ENCODE measurements at places on chromosomes 12 and 14.

DNA sequence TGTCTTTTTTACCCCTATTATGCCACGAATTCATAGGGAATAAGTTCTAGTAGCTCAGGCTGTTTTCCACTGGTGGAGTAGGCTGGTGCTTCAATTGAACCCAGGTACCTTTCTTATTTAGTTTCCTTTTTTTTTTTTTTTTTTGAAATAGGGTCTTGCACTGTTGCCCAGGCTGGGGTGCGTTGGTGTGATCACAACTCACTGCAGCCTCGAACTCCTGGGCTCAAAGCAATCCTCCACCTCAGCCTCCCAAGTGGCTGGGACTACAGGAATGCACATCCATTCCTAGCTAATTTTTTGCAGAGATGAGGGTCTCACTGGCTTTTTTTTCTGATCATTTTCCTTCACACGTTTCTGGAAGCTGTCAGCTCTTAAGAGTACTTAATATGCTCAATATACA, 2.7 kb downstream of the CREBL2 start:
- no peak for DNase-seq

- no peak for DNase-seq
Observed at GRCh38 chr12:57712701-57713100, 18.8 kb downstream of the OS9 start.

DNA sequence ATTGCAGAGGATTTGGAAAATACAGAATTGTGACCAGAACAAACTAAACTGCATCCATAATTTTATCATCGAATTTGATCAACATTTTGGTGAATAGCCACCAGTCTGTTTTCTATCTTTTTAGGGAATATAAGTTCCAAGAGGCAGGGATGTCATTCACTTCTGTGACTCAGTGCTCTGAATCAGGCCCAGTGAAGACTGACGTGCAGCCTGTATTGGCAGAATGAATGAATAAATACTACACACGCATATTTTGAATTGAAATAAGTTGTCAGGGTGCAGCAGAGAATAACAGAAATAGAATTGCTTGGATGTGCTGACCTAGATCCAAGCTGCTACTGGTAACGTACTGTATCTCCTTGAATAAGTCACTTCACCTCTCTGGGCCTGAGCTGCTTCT, 1.3 kb upstream of the EMP1 start:
- DNase-seq: no peak

GRCh38 chr14:67487332-67487731, 1.2 kb downstream of the TMEM229B start:
- DNase-seq: no peak

- peak; percentile 65 for DNase-seq
Observed at GRCh38 chr12:4135919-4136605, 137.5 kb upstream of the CCND2 start.

- DNase-seq: no peak
Observed at GRCh38 chr14:103597623-103598377, 31.2 kb upstream of the KLC1 start.

DNA sequence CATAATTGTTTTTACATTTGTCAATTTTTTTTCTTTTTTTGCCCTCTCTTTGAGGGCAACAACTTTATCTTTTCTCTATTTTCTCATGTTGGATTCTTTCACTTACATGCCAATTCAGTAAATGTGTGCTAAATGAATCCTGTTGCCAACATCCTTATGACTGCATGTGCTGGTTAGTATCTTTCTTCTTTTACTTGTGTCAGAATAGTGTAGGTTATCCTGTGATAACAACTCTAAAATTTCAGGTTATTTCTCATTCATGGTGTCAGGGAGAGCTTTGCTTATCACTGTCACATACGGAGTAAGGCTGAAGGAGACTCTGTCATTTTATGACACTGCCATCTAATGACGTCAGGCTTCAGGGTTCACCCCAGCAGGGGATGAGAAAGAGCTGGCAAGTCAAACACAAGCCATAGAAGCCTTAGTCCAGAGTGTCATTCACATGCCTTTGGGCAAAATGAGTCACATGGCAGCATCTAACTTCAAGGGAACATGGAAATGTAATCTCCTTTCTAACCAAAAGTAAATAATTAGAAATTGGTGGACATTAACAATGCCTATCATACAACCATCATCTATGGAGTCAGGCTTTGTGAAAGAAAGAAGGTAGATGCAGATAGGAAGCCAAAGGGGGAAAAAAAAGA, 242.5 kb upstream of the ATP2B1 start:
- peak; percentile 51 for DNase-seq

DNA sequence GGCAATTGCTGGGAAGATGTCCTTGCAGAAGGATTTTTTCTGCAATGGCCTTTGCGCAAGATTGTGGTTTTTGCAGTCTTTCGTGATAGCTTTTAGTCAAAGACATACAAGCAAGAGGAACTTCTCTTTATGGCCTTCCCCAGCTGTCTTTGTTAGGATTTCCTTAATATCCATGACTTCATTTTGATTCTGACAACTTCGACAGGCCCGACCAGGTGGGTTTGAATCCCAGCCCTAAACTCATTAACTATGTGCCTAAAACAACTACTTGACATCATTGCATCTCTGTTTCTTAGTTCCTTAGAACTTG, 13.3 kb upstream of the VRK1 start:
- DNase-seq: peak; percentile 25

GRCh38 chr12:47545938-47546609, 159.8 kb downstream of the RPAP3 start:
- DNase-seq: no peak

GRCh38 chr14:105478398-105479251, 4.0 kb downstream of the CRIP2 start:
- DNase-seq: peak; percentile 64

- peak; percentile 32 for DNase-seq
Observed at GRCh38 chr14:95527387-95528002, 7.4 kb upstream of the GLRX5 start.

DNA sequence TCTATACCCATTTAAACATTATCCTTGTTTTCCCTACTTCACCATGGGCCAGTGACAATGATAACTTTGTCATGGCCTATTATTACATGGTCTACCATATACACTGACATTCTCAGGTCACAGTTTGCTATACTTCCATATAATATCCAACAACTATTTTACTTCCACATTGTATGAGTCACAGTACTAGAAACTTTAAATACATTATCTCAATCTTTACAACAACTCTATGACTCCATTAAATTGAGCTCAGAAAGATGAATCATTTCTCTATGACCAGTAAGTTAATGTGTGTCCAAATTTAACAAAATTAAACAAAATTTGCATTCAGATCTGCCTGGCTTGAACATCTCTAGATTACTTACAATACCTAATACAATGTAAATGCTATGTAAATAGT, 93.9 kb downstream of the PLEKHG7 start:
- DNase-seq: no peak

DNA sequence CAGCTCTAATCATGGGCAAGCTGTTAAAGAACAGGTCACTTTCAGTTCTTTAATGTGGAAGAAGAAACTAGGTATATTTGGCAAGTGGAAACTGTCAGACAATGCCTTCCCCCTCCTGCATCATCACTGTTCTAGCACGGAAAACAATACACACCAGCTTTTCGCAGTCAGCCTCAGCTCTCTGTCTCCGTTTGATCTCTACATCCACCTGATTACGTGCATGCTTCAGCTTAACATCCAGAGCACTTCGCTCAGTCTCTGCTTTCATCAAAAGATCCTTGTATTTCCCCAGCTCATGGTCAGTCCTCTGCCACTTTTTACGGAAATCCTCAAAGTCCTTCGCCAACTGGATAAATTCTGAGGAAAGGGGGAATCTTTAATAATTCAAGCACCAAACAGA, 19.0 kb downstream of the RACGAP1 start:
- no peak for DNase-seq

DNA sequence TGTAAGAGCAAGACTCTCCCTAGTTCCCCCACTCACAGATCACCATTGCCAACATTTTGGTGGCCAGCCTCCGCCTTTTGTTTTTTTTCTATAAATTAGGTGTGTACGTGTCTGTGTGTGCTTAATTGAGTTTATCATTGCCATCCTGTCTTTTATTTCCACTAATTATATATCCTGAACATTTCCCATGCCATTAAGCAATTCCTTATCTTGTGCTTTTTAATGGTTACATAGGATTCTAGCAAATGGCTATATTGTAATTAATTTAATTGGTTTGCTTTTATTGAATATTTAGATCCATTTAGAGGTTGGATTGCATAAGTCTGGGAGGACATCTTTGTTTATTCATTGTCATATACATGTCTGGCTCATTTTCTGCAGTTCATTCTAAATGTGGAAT, 107.3 kb upstream of the RTL1 start:
- DNase-seq: no peak

DNA sequence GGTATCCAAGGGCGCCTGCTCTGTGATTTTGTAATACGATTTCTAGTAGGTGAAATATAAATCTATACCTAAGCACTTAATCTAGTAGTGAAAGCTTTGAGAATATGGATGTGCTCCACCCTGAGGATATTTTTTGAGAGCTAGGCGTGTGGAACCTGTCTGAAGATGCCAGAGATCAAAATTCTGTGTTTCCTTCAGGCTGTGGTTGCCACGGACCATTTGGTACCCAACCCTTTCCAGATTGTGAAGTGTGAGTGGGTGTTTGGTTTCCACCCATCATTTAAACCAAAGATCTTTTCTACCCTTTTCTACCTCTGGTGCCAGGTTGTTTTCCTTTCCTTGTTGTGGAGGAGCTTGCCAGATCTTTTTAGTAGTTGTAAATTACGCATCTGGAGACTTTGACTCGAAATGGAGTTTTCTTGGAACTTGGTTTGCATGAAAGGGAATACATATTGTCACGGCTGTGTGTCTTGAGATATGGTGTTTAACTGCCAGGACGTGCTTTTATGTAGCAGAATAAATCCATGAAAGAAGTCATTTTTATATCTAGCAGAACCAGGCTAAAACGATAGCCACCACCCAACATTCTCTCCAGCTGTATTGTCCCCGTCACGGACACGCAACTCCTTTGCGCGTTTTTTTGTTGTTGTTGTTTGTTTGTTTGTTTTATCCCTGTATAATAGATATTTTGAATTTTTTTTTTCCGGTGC, 2.2 kb downstream of the LRFN5 start:
- no peak for DNase-seq

DNA sequence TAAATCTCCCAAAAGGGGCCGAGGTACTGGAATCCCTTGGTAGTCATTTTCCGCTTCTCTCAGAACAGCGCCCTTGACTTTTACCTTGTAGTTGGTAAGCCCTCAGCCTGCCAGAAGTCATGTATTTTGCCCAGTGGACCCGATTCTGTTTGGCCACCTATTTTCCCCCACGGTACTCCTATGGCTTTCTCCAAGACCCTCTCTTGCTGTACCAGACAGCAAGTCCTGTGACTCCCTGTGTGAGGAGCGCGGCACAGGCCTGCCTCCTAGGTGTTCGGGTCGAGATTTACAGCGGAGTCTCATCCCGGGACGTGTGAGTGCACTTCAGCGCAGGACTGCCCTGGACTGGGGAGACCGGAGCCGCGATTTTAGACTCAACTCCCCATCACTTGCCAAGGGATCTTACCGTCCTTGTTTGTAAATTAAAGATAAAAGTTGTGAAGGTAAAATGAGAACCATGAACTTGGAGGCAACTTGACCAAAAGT, 1.1 kb upstream of the MBD6 start:
- DNase-seq: no peak

- no peak for DNase-seq
Observed at GRCh38 chr14:42862114-42862513, 1255.4 kb downstream of the LRFN5 start.

- DNase-seq: no peak
Observed at GRCh38 chr14:93306812-93307211, 26.0 kb downstream of the BTBD7 start.

GRCh38 chr14:65943150-65943549, 530.6 kb downstream of the FUT8 start:
- no peak for DNase-seq

DNA sequence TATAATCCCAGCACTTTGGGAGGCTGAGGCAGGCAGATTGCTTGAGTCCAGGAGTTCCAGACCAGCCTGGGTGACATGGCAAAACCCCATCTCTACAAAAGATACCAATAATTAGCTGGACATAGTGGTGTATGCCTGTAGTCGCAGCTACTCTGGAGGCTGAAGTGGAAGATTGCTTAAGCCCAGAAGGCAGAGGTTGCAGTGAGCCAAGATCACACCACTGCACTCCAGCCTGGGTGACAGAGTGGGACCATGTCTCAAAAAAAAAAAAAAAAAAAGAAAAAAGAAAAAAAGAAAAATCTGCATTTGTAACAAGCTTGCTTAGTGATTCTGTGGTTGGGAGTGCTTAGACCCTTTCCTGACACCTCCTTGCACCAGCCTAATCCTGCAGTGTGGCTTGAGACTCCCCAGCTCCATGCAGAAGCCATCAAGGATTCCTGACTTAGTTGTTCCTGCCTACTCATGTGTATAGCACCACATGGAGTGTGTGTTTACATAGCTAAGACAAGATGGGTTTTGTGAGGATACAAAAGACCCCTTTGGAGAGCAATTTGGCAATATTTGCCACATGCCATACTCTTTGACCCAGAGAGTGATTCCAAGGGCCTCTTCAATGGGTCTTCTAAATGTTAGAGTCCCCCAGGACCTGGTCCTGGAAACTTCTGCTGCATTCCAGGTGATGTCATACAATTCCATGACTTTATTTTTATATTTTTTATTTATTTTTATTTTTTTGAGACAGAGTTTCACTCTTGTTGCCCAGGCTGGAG, 5.1 kb upstream of the TMED10 start:
- DNase-seq: no peak

- peak; percentile 48 for DNase-seq
Observed at GRCh38 chr14:65101631-65102440, 481 bp downstream of the MAX start.

DNA sequence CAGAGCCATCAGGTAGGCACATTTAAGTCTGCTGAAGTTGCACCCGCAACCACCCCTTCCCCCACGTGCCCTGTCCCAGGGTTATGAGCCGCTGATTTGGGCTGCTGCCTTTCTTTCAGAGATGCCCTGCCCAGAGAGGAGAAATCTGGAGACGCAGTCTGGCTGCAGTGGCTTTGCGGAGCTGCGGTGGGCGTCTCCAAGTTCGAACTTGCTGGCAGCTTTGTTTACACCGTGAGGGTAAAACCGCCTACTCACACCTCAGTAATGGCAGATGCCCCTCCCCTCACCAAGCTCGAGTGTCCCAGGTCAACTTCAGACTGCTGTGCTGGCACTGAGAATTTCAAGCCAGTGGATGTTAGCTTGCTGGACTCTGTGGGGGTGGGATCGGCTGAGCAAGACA, 14.7 kb downstream of the PTCSC3 start:
- no peak for DNase-seq

DNA sequence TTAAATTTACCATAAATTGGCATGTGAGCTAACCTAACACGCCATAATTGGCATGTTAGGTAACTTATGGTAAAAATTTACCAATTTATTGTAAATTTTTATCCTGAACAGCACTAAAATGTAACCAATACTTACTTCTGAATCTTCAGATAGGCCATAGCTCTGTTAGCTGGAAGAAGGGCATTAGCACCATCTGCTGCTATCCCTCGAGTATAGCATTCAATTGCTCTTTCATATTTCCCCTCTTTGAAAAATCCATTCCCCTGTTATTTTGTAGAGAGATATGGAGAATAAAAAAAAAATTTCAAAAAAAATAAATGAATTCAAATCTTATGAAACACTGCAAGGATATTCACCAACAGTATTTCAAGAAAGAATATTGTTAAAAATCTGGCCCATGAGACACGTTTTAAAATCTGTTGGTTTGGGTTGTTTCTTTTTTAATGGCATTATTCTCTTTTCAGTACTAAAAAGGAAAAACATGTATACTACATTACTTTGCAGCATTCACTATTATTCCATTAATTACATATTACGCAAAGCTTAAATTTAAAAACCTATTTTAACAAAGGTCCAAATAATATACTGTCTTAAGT, 19.1 kb downstream of the RPAP3 start:
- no peak for DNase-seq

Measured in CD4-positive, alpha-beta T cell treated with Interleukin-15 for 1 hour (primary cell).